ENCODE measurements at places on chromosomes 7 and 10. TPM values are rescaled to one million over a fixed set of nuclear protein-coding genes. Genes with fewer than 3 reads are reported as not detected.

The FAM24B gene
- total RNA-seq, result 3.2 TPM

The EN2 gene
- total RNA-seq, result under 0.01 TPM

The ANK3 gene
- 0.51 TPM for total RNA-seq

The ZCCHC24 gene
- total RNA-seq, result 2.7 TPM

The SORBS1 gene
- total RNA-seq, result 0.77 TPM

The VTI1A gene
- 16.8 TPM for total RNA-seq

The MYL7 gene
- not detected for total RNA-seq

The FAM221A gene
- 4.3 TPM for total RNA-seq

The VPS37D gene
- total RNA-seq, result 3.8 TPM

The PCLO gene
- 3.0 TPM for total RNA-seq

The NUTM2B gene
- total RNA-seq, result under 0.01 TPM

The NXPH1 gene
- not detected for total RNA-seq

The GALNT17 gene
- total RNA-seq, result not detected

The P4HA1 gene
- total RNA-seq, result 50.7 TPM

The SKIDA1 gene
- 3.8 TPM for total RNA-seq

The ZNF736 gene
- total RNA-seq, result 6.8 TPM

The STEAP1 gene
- total RNA-seq, result 1.4 TPM

The ZNF727 gene
- total RNA-seq, result 0.13 TPM

The RADIL gene
- total RNA-seq, result 1.7 TPM

The ST8SIA6 gene
- 0.25 TPM for total RNA-seq

The UNCX gene
- not detected for total RNA-seq

The HK1 gene
- 97.1 TPM for total RNA-seq

The ZNF248 gene
- total RNA-seq, result 4.5 TPM

The HOXA5 gene
- 4.1 TPM for total RNA-seq

The LLCFC1 gene
- total RNA-seq, result not detected

The TFAM gene
- total RNA-seq, result 25.8 TPM

The SLC39A12 gene
- under 0.01 TPM for total RNA-seq

The ITGB1 gene
- total RNA-seq, result 1,162 TPM

The AMPH gene
- total RNA-seq, result not detected

The CRHR2 gene
- total RNA-seq, result not detected

The TRIM50 gene
- not detected for total RNA-seq

The PRLHR gene
- total RNA-seq, result not detected

The IFT22 gene
- total RNA-seq, result 14.8 TPM
